ENCODE measurements at places on chromosomes 2 and 18. TPM values are rescaled to one million over a fixed set of nuclear protein-coding genes. Genes with fewer than 3 reads are reported as not detected.

MATN3 gene
- total RNA-seq: not detected

IL36RN gene
- not detected for total RNA-seq

GNAL gene
- 0.10 TPM for total RNA-seq

CCDC142 gene
- 14.7 TPM for total RNA-seq

RBFA gene
- 15.0 TPM for total RNA-seq

FOXD4L1 gene
- total RNA-seq: not detected

POTEJ gene
- not detected for total RNA-seq

FAM161A gene
- total RNA-seq: 2.1 TPM

ST8SIA5 gene
- total RNA-seq: 0.34 TPM

UCN gene
- total RNA-seq: 1.6 TPM

GRCh38 chr18:45834306-45834705, 8.8 kb downstream of the SIGLEC15 start:
- no peak overlapping the region for H3K27ac ChIP-seq
- no peak overlapping the region for H3K4me3 ChIP-seq
- H3K36me3 ChIP-seq: peaks cover 5% of the 10 kb centered on the region
- H3K4me1 ChIP-seq: peaks cover 15% of the 10 kb centered on the region
- H3K27me3 ChIP-seq: peaks cover 44% of the 10 kb centered on the region
- DNase-seq: no peak

GRCh38 chr2:238988105-238988504, 140.2 kb downstream of the TWIST2 start:
- peaks cover 32% of the 10 kb centered on the region for H3K27me3 ChIP-seq
- no peak for DNase-seq
- H3K4me1 ChIP-seq: no peaks in the 10 kb centered on the region
- peaks cover 2% of the 10 kb centered on the region for H3K36me3 ChIP-seq
- no peak overlapping the region for H3K4me3 ChIP-seq
- H3K27ac ChIP-seq: no peak overlapping the region

GRCh38 chr2:159559034-159559433, 57.3 kb downstream of the BAZ2B start:
- no peaks in the 10 kb centered on the region for H3K36me3 ChIP-seq
- H3K27ac ChIP-seq: no peak overlapping the region
- no peaks in the 10 kb centered on the region for H3K27me3 ChIP-seq
- no peak for DNase-seq
- H3K4me1 ChIP-seq: no peaks in the 10 kb centered on the region
- H3K4me3 ChIP-seq: no peak overlapping the region

DNA sequence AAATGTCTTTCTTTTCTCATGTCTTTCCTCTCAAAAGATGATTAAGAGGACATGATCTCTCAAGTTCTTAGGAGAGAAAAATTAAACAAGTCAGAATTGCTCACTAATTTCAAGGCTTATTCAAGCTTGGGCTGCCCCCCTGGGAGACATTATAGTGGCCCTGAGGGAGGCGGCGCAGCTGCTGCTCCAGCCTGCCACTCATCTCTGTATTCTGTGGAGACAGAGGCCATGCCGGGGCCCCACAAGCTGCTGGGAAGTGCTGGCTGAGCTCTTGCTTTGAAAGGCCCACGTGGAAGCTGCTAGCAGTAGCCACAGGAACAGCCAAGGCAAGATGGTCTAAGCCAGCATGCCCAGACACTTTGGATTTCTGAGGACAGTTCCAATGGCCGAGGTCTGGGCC, 267.4 kb downstream of the LNPK start:
- no peaks in the 10 kb centered on the region for H3K36me3 ChIP-seq
- DNase-seq: no peak
- H3K4me1 ChIP-seq: no peaks in the 10 kb centered on the region
- H3K4me3 ChIP-seq: no peak overlapping the region

DNA sequence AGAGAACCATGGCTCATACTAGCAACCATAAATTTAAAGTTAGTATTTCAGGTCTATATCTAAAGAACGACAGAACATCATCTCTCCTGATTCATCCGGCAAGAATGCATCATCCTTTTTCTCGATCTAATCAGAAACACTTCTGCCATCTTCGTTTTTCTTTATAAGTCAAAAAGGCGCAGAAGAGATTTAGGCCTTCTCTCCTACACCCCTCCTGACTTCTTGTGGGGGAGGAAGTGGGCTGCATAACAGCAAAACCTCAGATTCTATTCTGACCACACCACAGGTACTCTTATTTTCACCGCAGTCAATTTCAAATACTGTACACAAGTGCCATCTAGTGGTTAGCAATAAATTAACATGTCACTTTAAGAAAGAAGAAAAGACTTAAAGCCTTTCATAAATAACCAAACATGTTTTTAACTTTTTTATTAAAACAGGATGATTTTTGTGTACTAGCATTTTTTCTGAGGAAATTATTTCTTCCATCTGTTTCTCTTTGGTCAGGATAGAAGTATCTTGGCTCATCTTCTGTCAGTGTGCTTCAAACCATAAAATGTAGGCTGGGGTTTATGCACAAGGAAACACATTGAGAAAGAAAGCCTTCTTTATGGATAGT, 48.4 kb upstream of the PIK3C3 start:
- no peak overlapping the region for H3K27ac ChIP-seq
- H3K4me3 ChIP-seq: peak overlapping the region; percentile 33
- no peaks in the 10 kb centered on the region for H3K36me3 ChIP-seq
- H3K4me1 ChIP-seq: peaks cover 10% of the 10 kb centered on the region
- peaks cover 4% of the 10 kb centered on the region for H3K27me3 ChIP-seq

- H3K36me3 ChIP-seq: no peaks in the 10 kb centered on the region
- H3K4me3 ChIP-seq: no peak overlapping the region
- no peak for DNase-seq
- peaks cover 26% of the 10 kb centered on the region for H3K27me3 ChIP-seq
Measured at GRCh38 chr2:238791354-238791753, 56.5 kb upstream of the TWIST2 start.

GRCh38 chr18:36427369-36427768, 129.9 kb downstream of the FHOD3 start:
- H3K4me1 ChIP-seq: no peaks in the 10 kb centered on the region
- H3K27me3 ChIP-seq: peaks cover 40% of the 10 kb centered on the region
- DNase-seq: no peak
- no peak overlapping the region for H3K4me3 ChIP-seq

- no peaks in the 10 kb centered on the region for H3K36me3 ChIP-seq
- H3K4me1 ChIP-seq: peaks cover 16% of the 10 kb centered on the region
- no peaks in the 10 kb centered on the region for H3K27me3 ChIP-seq
- no peak for DNase-seq
- H3K27ac ChIP-seq: no peak overlapping the region
Measured at GRCh38 chr2:7612969-7613368, 695.8 kb downstream of the RNF144A start.

DNA sequence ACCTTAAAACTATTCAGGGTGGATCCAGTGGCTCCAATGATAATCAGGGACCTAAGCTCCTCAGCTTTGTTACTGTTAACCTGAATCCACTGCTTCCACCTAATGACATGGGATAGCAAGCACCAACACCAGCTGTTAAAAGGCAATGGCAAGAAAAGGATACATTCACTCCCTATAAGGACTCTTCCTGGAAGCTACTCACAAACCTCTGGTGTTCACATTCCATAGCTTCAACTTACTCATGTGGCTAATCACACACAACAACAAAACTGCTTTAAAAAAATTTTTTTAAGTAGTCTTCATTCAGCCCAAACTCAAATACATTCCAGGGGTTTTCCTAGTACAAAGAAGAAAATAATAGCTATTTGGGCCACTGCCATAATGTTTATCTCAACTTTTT, 24.5 kb downstream of the ROCK2 start:
- H3K4me3 ChIP-seq: no peak overlapping the region
- H3K27me3 ChIP-seq: no peaks in the 10 kb centered on the region
- H3K36me3 ChIP-seq: no peaks in the 10 kb centered on the region
- H3K27ac ChIP-seq: no peak overlapping the region
- peaks cover 17% of the 10 kb centered on the region for H3K4me1 ChIP-seq

DNA sequence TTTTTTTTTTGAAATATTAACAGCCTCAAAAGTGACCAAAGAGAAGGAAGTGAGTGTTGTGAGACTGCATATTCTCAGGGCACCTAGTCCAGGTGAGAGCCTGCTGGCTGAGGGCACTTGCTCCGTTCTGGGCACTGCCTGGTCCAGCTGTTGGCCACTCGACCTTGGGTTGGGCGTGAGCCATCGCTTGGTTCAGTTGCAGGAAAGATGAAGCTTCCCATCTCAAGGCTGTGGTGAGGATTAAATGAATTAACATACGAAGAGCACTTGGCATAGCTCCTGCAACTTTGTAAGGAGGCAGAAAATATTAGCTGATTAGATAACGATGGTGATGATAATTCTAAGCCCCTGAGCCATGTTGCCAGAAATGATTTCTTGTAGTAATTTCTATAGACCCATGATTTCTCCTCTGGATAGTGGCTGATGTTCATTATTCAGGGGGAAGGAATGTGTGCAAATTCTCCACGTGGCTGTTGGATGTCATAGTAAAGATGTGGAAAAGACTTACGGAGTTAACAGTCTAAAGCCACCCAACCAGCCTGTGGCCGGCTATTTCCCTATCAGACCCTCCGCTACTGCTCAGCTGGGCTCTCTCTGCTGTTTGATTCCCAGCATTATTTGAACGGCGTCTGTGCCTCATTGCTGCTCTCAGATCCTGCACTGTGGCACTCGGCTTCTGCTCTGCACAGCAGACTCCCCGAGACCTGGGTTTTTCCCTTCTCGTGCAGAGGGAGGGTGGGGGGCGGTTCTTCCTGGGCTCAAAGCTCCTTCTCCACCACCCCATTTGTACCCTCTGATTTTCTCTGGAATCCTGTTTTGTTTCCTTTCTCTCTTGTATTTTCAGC, 221.1 kb downstream of the GALR1 start:
- no peak overlapping the region for H3K4me3 ChIP-seq
- no peak overlapping the region for H3K27ac ChIP-seq
- peaks cover 4% of the 10 kb centered on the region for H3K36me3 ChIP-seq
- H3K4me1 ChIP-seq: peaks cover 3% of the 10 kb centered on the region
- no peak for DNase-seq
- peaks cover 55% of the 10 kb centered on the region for H3K27me3 ChIP-seq

GRCh38 chr2:12176623-12177454, 430.4 kb downstream of the LPIN1 start:
- H3K4me1 ChIP-seq: peaks cover 43% of the 10 kb centered on the region
- H3K27me3 ChIP-seq: no peaks in the 10 kb centered on the region
- no peak for DNase-seq
- H3K27ac ChIP-seq: peak overlapping the region; percentile 93
- peak overlapping the region; percentile 36 for H3K4me3 ChIP-seq

DNA sequence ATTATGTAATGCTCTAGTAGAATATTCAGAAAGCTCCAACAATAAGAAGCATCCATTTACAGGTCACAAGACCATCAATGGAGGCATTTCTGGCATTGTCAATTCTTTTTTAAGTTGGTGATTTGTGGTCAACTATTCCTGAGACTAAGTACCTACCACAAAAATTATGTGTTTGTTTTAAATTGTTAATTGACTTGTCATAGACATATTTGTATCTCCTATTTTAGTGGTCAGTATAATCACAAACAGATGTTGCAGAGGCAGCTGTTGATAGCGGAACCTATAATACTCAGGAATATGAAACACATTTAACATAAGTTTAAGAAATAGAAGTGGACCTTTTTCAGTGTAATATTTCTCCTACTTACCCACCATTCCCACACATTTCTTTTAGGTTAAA, 430.1 kb downstream of the CCDC85A start:
- H3K27ac ChIP-seq: no peak overlapping the region
- no peak overlapping the region for H3K4me3 ChIP-seq
- H3K36me3 ChIP-seq: no peaks in the 10 kb centered on the region

DNA sequence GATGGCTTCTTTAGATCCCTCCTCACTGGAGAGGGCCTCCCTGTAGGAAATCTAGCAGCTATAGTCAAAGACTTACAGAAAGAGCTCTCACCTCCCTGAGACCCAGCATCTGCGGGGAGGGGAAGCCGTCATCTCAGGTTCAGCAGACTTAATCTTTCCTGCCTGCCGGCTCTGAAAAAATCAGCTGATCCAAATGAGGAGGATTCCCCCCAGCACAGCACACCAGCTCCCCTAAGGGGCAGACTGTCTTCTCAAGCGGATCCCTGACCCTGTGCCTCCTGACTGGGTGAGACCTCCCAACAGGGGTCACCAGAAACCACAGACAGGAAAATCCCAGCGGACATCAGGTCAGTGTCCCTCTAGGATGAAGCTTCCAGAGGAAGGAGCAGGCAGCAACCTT, 601.9 kb downstream of the CNTNAP5 start:
- H3K4me3 ChIP-seq: no peak overlapping the region
- no peaks in the 10 kb centered on the region for H3K4me1 ChIP-seq
- H3K36me3 ChIP-seq: no peaks in the 10 kb centered on the region
- DNase-seq: no peak

DNA sequence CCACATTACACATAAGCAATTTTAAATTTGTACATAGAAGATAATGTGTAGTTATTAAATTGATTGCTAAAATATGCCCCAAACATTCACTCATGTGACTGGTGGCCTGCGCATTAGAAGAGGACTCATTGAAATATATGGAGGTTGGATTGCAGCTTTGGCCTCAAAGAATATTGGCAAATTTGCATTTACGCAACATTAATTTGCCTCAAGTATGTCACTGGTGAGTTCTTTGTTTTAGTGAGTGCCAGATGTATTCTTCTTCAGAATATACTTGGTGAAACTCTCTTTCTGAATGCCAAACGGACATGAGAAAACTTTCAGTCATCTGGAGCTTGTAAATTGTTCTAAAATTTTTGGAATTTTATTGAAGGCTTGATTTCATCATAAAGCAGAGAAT, 5.9 kb upstream of the EFEMP1 start:
- peaks cover 14% of the 10 kb centered on the region for H3K27me3 ChIP-seq
- no peak for DNase-seq
- no peaks in the 10 kb centered on the region for H3K4me1 ChIP-seq
- no peaks in the 10 kb centered on the region for H3K36me3 ChIP-seq

Data from T-helper 17 cell (primary cell).